ENCODE measurements at places on chromosomes 4 and X. TPM values are rescaled to one million over a fixed set of nuclear protein-coding genes. Genes with fewer than 3 reads are reported as not detected.
A peak's percentile ranks its signal among the peaks of the same experiment; 100 is the strongest.

Gene PCDH11X
- 7.4 TPM for total RNA-seq

Gene SPANXD
- not detected for total RNA-seq

Gene RRH
- total RNA-seq = not detected

Gene OPRPN
- total RNA-seq = not detected

Gene DIPK2B
- not detected for total RNA-seq

Gene RHOXF1
- total RNA-seq = not detected

Gene SORBS2
- total RNA-seq = 73.0 TPM

Gene PAGE5
- total RNA-seq = not detected

Gene UGT2B7
- total RNA-seq = not detected

GRCh38 chr4:28351826-28352225 is 1491.2 kb downstream of the STIM2 start:
- no peak overlapping the region for H3K4me3 ChIP-seq
- H3K27ac ChIP-seq = no peak overlapping the region
- H3K4me1 ChIP-seq = no peaks in the 10 kb centered on the region
- H3K27me3 ChIP-seq = no peaks in the 10 kb centered on the region
- no peaks in the 10 kb centered on the region for H3K36me3 ChIP-seq

DNA sequence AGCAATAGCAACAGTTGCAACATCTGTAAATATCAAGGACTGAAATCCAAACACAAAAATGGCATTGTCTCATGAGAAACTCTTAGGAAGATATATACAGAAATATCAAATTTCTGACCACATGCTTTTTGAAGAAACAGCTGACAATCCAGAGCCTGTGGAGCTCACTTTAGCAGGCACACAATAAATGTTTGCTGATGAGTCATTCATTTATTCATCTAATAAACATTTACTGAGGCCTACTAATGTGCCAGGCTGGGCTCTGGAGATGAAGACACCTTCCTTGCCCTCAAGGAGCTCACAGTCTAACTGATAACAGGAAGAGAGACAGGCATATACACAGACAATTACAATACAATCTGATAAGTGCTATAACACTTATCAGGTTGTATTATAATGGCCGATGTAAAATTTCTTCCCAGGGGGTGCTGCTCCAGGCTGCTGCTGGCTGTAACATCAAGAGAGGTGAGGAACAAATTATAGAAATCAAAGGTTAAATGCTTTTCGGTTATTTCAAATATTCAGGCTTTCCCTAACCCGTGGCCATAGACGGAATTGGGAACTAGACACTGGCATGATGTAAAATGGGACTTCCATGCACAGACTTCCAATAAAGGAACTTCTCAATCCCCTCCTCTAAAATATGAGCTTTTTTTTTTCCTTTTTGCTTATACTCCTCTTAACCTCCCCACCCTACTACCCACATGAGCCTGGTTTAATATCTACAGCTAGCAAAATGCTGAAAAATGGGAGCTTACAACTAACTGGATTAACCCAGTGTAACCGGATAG is 16.8 kb upstream of the ZCCHC13 start:
- no peak overlapping the region for H3K4me3 ChIP-seq
- H3K27me3 ChIP-seq = no peaks in the 10 kb centered on the region
- H3K27ac ChIP-seq = no peak overlapping the region
- no peak for DNase-seq
- peaks cover 1% of the 10 kb centered on the region for H3K4me1 ChIP-seq
- H3K36me3 ChIP-seq = peaks cover 31% of the 10 kb centered on the region

- no peak for DNase-seq
- no peak overlapping the region for H3K27ac ChIP-seq
- H3K36me3 ChIP-seq = no peaks in the 10 kb centered on the region
- H3K27me3 ChIP-seq = no peaks in the 10 kb centered on the region
- no peaks in the 10 kb centered on the region for H3K4me1 ChIP-seq
- no peak overlapping the region for H3K4me3 ChIP-seq
Observed at GRCh38 chrX:50211510-50211909, 6.9 kb downstream of the CCNB3 start.

DNA sequence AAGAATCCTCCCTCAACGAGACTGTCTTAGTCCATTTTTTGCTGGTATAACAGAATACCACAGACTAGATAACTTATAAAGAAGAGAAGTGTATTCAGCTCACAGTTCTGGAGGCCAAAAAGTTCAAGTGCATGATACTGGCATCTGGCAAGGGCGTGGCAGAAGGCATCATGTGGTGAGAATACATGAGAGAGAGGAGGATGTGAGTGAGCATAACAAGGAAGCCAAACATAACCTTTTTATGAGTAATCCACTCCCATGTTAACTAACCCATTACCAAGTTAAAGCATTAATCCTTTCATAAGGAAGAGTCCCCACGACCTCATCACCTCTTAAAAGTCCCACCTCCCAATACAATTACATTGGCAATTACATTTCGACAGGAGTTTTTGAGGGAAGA is 504.6 kb downstream of the IQCM start:
- DNase-seq = no peak
- no peaks in the 10 kb centered on the region for H3K4me1 ChIP-seq
- H3K27ac ChIP-seq = no peak overlapping the region
- H3K36me3 ChIP-seq = no peaks in the 10 kb centered on the region

DNA sequence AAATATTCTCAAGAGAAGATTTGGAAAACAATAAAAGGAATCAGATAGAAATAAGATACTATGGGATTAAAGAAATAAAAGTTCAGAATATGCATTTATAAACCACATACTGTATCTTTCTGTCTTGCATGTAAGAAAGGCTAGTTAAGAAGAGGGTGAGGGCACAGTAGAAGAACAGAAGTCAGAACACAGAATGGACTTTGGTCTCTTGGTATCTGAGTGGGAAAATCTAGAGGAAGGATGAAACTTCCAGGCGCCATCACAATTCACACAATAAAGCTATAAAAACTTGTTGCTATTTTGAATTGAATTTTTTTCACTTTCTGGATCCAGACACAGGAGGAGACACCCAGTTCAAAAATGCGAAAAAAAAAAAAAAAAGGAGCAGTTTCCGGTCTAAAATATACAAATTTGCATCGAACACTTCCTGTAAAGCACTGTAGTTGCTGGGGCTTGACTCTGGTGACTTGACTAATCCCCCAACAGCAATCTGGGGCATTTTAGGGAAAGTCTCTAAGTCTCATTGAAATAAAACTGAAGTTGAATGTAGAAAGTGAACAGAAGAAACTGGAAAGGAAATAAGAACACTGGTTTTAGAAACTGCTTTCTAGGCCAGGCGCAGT is 8.1 kb upstream of the NAAA start:
- H3K4me1 ChIP-seq = no peaks in the 10 kb centered on the region
- peaks cover 52% of the 10 kb centered on the region for H3K36me3 ChIP-seq
- H3K4me3 ChIP-seq = no peak overlapping the region
- DNase-seq = no peak
- H3K27me3 ChIP-seq = no peaks in the 10 kb centered on the region

- no peak overlapping the region for H3K27ac ChIP-seq
- H3K4me3 ChIP-seq = no peak overlapping the region
- no peaks in the 10 kb centered on the region for H3K4me1 ChIP-seq
- H3K27me3 ChIP-seq = no peaks in the 10 kb centered on the region
- no peak for DNase-seq
- H3K36me3 ChIP-seq = no peaks in the 10 kb centered on the region
Observed at GRCh38 chrX:47380268-47380667, 9.9 kb downstream of the ZNF157 start.

DNA sequence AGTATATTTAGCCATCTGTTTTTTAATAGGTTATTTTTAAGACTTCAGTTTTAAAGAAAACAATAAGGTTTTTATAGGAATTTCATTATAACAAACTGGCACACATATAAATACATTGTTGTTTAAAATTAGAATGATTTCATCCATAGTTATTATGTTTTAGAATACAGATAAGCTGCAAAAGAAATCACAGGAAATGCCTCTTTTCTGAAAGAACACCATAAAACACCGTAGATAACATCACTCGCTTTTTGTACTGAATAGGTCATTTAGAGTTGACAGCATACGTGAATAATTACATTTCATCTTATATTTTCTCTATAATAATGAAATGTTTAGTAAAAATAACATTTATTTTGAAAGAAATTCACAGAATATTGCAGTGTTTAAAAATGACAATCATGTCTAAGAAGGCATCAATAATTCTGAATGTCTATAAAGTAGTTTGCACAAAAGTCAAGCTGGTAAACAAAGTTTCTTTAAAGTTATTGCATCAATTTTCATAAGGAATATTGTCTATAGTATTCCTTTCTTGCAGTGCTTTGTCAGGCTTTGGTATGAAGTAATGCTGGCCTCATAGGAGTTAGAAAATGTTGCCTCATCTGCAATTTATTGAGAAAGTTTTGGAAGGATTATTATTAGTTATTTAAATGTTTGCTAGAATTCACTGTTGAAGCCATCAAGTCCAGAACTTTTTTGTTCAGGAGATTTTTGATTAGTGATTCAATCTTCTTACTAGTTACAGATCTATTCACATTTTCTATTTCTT is 17.9 kb upstream of the VEGFC start:
- H3K27ac ChIP-seq = no peak overlapping the region
- no peaks in the 10 kb centered on the region for H3K27me3 ChIP-seq
- H3K36me3 ChIP-seq = no peaks in the 10 kb centered on the region
- no peaks in the 10 kb centered on the region for H3K4me1 ChIP-seq
- DNase-seq = no peak
- H3K4me3 ChIP-seq = no peak overlapping the region

GRCh38 chrX:139554376-139554775 is 23.8 kb downstream of the F9 start:
- no peaks in the 10 kb centered on the region for H3K4me1 ChIP-seq
- no peak overlapping the region for H3K27ac ChIP-seq
- no peaks in the 10 kb centered on the region for H3K27me3 ChIP-seq
- DNase-seq = no peak
- H3K36me3 ChIP-seq = no peaks in the 10 kb centered on the region
- H3K4me3 ChIP-seq = no peak overlapping the region

- no peaks in the 10 kb centered on the region for H3K36me3 ChIP-seq
- H3K4me1 ChIP-seq = no peaks in the 10 kb centered on the region
- peak; percentile 58 for DNase-seq
- H3K27ac ChIP-seq = no peak overlapping the region
- H3K4me3 ChIP-seq = peak overlapping the region; percentile 68
Observed at GRCh38 chr4:89110541-89110985, 770 bp upstream of the TIGD2 start.

DNA sequence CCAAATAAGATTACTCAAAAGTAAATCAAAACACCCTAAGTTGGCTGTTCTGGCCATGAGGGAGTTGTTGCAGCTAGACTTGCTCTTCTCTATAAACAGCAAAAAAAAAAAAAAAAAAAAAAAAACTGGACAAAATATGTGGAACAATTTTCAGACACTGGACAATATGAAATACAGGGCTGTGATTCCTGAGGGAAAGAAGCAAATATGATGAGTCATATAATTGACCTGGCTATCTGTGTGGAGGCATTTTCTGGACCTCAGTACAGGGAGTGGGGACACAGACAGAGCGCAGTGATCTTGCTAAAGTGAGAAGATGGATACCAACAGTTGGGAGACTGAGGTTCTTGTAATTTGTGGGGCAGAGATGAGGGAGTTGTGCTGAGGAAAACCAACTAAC is 192.0 kb upstream of the HAND2 start:
- H3K4me3 ChIP-seq = no peak overlapping the region
- no peaks in the 10 kb centered on the region for H3K4me1 ChIP-seq
- no peak overlapping the region for H3K27ac ChIP-seq

GRCh38 chrX:18129690-18130089 is 91.0 kb downstream of the BEND2 start:
- DNase-seq = no peak
- no peak overlapping the region for H3K4me3 ChIP-seq
- no peaks in the 10 kb centered on the region for H3K4me1 ChIP-seq
- no peaks in the 10 kb centered on the region for H3K27me3 ChIP-seq
- no peaks in the 10 kb centered on the region for H3K36me3 ChIP-seq

GRCh38 chr4:106364282-106364681 is 4.3 kb downstream of the GIMD1 start:
- 0 out of 2 replicates have a peak overlapping the region, but pooled peaks have one; percentile 23 for H3K27ac ChIP-seq
- H3K4me1 ChIP-seq = no peaks in the 10 kb centered on the region
- no peak overlapping the region for H3K4me3 ChIP-seq
- no peaks in the 10 kb centered on the region for H3K36me3 ChIP-seq

DNA sequence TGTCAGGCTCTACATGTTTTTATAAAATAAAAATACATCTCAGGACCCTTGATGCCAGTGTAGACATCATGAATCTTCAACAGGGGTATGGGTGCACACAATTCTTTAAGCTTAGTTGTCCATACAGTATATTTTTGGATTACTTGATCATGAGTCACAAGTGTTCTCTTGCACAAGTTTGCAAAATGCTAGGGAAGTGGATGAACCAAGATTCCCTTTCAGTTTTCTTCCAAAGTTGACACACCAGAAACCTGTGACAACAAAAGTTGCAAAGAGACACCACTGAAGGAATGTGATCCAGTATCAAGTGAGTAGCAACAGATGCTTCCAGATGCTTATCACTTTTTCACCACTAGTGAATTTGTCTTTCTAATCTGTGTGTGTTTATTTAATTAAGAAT is 1021.2 kb downstream of the PCDH7 start:
- H3K27me3 ChIP-seq = no peaks in the 10 kb centered on the region
- H3K4me1 ChIP-seq = no peaks in the 10 kb centered on the region
- H3K27ac ChIP-seq = no peak overlapping the region
- no peak overlapping the region for H3K4me3 ChIP-seq
- H3K36me3 ChIP-seq = no peaks in the 10 kb centered on the region
- DNase-seq = no peak

DNA sequence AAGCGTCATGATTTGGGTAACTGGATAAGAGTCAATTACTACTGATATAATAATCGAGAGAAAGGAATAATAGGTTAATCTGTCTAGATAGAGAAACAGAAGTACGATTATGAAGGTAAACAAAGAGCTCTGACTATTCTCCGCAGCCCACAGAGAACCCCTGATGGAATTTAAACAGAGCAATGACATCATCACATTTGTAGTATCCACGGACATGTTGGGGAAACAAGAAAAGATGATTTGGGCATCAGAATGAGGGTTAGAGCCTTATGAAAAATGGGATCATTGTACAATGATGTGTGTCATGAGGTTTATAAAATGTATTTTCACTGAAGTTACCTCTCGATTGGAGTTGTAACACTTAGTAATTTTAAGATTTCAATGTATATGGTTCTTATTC is 129.9 kb downstream of the DTHD1 start:
- H3K4me3 ChIP-seq = no peak overlapping the region
- DNase-seq = no peak
- no peaks in the 10 kb centered on the region for H3K36me3 ChIP-seq
- H3K4me1 ChIP-seq = no peaks in the 10 kb centered on the region

DNA sequence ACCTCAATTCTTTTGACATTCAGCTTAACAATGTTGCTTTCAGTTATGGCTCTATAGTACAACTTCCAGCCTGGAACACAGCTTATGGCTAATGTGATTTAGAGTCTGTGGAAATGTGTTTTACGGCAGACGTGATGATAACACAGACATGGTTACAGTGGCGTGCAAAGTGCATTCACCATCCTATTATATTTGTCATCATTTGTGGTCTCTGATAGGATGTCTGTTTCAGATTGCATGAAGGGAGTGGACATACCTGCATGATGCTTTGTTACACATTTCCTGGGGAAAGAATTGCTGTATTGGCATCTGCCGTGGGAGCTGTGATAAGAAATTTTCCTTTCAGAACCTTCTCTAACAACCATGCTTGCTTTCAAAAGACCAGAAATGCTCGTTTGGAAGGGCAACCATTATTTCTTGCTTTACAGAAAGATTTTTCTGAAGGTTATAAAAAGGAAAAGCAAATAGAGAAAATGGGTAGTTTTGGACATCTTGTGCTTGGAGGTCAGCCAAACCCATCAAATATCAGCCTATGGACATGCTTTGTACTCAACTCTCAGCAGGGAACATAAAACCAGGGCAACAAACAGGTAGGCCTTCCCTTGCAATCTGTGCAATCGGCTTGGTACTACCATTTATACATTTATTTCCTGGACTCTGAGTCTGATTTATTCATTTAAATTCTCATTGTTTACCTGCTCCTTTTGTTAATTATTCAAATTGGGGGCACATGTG is 273.9 kb downstream of the TLL1 start:
- H3K27me3 ChIP-seq = no peaks in the 10 kb centered on the region
- no peak for DNase-seq
- H3K4me3 ChIP-seq = no peak overlapping the region
- H3K4me1 ChIP-seq = no peaks in the 10 kb centered on the region
